Lung microvascular endothelial cell (primary cell): ENCODE measurements at places on chromosomes 7 and 10. TPM values are rescaled to one million over a fixed set of nuclear protein-coding genes. Genes with fewer than 3 reads are reported as not detected.

The SPDYE6 gene
- total RNA-seq: not detected in 2 replicates

The KLF14 gene
- not detected in 2 replicates for total RNA-seq

DNA sequence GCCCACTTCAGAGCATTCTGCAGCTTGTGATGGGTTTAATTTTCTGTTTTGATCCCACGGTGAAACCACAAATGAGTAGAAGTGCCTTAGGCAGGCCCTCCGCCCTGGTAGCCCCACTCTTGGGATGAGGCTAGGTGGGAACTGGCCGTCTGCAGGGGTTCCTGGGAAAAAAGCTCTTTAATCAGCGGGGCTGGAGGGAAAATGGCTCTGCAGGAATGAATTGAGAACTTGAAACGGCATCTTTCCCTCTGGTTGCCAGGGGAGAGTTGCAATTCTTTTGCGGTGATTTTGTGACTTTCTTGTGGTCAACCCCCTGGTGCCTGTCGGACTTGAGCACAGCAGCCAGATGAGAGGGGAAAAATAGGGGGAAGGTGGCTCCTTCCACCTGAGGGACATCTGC lies 32.7 kb downstream of the COL26A1 start:
- DNase-seq: no peak

The SRRM3 gene
- total RNA-seq: 1.5 and 3.0 TPM in 2 replicates

DNA sequence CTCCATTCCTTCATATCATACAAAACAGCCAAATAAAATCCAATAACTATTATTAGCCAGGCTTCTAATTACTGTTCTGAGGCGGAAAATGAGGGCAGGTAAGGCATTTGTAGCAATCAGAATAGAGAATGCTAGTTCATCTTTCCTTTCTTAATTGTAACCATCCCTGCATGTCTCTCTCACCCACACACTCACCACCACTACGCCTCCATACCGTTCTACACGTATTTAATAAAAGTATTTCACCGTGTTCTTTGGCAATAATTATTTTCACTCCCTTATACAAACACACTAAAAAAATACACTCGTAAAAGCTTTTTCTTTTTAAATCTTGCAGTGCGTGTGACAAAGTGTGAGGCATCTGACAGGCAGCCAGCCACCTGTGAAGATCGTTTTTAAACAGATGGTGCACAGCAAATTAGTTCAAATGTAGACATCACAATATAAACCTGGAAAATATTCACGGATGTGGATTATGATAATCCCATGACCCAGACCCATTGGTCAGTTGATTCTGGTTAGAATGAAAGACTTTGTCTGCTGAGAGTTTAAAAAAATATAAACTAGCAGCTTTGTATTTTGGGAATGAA lies 653.6 kb downstream of the REEP3 start:
- no peak for DNase-seq

The NEURL1 gene
- total RNA-seq: not detected in 2 replicates

DNA sequence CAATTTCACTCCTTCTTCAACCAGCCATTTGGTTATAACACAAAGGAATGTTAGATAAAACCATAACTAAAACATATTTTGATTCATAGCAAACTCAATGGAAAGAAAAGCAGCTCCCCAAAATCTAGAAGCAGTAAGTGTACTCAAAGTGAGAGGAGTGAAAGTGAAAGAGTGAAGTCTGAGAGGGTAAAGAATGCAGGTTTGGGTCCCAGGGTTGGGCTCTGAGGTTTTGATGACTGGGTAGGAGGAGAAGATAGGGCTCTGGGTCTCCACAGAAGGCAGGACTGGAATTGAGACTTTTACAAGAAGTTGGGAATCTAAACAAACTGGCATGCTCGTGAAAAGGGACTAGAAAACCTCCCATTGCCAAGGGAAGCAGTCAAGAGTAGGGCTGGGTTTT lies 85.4 kb upstream of the RSU1 start:
- DNase-seq: no peak

GRCh38 chr10:15751046-15751445 lies 31.3 kb upstream of the ITGA8 start:
- no peak for DNase-seq

- DNase-seq: peak; percentile 55
Observed at GRCh38 chr7:3028071-3028757, 15.5 kb downstream of the CARD11 start.

- DNase-seq: no peak
Observed at GRCh38 chr10:131825960-131826650, 74.7 kb upstream of the PPP2R2D start.

The TWIST1 gene
- 0.44 TPM in 1 of 2 replicates, not detected in the other for total RNA-seq

The DOCK1 gene
- 62.3 and 81.5 TPM in 2 replicates for total RNA-seq

DNA sequence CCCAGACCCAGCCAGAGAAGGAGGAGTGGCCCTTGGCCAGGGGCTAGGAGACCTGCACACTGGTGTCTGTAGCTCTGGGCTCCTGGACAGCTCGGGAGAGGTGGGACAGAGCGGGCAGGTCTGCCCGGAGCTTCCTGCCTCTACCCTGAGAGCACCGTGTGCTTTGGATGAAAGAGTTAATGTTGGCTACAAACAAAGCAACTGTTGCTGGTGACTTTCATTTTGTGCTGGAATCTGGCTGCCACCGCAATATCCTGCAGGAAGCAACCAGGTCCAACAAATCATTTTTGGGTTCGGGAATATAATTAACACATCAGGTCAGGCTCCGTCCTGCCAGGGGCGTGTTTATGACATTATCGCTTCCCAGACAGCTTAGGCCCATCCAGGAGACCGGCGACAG lies 441.8 kb upstream of the MKI67 start:
- DNase-seq: peak; percentile 63

The KCNIP2 gene
- total RNA-seq: under 0.01 and 0.20 TPM in 2 replicates

DNA sequence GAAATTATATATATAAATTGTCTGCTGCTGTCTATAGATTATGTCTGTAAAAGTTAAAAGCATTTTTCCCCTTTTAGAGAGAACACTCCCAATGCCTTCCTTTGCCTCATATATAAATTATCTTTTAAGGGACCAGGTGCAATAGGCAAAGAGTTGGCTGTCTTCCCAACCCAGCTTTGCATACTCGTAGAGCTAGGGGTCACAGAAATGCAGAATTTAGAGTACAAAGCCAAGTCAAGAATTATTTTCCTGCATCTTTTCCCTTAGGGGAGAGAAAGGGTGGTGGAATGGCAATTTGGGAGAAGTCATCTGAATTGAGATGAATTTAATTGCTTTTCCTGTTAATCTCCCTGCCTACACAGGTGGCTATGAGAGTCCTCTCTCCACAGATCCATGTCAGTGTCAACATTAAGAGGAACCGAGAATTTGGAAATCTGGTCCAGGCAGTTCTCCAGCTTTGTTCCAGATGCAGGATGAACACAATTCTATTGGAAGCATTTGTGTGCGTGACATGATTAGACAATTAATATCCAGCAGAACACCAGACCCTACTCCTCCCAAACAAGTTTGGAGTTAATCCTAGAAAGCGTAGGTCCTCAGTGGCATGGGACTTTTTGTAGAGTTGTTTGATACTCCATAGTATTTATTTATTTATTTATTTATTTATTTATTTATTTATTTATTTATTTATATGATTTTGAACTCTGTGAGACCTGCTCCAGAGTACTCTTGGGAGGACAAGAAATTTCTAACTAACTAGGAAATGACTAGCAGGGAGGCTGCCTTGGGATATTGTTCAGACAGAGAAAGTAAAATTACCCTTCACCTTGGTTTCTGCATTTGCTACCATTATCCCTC lies 80.3 kb upstream of the SKAP2 start:
- no peak for DNase-seq

DNA sequence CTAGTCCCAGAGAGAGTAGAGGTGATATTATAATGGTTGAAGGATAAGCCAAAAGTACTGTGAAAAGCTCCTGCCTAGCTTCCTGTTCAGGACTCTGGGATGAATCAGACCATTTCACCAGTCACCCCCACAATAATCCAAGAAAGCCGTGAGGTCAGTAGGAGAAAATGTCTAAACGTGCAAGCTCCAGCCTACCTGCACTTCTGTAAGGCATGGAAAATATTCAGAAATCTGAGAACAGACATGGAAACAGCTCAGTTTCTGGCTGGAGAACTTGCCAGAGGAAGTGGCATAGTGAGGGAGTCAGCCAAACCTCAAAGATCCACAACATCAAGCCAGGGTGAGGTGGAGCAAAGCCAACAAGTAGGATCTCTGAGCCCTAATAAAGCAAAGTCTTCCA lies 58.2 kb downstream of the ELAPOR2 start:
- DNase-seq: peak; percentile 64

DNA sequence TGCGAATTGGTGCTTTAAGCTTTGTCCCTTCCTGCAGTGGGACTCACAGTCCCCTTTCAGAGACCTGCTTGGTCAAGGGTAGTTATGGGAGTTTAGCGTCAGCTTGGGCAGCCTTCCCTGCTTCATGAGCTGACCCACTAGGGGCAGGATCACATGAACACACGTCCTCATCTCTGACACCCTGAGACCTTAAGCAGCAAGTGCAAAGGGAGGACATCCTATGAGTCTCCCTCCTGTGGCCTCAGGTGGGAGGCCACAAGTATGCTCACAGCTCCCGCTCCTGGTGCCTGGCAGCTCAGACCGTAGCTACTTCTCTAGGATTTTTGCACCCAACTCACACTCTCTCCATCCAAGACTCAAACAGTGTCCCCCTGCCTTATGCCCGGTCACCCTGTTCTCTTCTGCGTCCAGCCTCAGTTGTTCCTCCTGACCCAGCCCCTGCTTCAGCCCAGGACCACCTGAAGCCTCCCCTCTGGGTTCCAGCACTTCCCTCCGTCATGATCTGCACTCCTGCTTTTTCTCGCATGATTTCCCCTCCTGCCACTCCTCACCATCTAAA lies 136.6 kb upstream of the FAM20C start:
- DNase-seq: no peak

The STEAP2 gene
- under 0.01 and 2.0 TPM in 2 replicates for total RNA-seq

The CAPZA2 gene
- 106 and 186 TPM in 2 replicates for total RNA-seq
